ENCODE measurements at places on chromosomes 6 and 20. TPM values are rescaled to one million over a fixed set of nuclear protein-coding genes. Genes with fewer than 3 reads are reported as not detected.
A peak's percentile ranks its signal among the peaks of the same experiment; 100 is the strongest.

DNA sequence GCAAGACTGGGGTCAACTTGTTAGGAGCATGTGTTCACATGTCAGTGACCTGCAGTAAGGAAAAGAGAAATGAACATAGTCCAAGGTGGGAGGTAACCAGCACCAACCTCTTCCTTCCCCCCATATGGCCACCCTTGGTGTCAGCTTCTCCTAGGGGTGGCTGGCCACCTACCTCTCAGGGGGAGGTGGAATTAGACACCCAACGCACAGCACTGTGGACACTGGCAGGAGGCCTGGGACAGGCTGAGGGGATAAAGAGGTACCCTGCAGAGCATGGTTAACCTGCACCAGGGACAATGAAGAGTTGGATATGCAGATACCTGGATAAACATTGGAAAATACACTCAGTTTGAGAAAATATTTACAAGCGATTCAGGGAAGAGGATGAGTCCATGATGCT, 84.5 kb downstream of the IYD start:
- DNase-seq: no peak

- DNase-seq: no peak
Observed at GRCh38 chr6:108621117-108621516, 60.4 kb downstream of the FOXO3 start.

- no peak for DNase-seq
Observed at GRCh38 chr6:144781836-144782235, 496.7 kb downstream of the UTRN start.

- no peak for DNase-seq
Observed at GRCh38 chr20:41697861-41698559, 79.8 kb upstream of the CHD6 start.

DNA sequence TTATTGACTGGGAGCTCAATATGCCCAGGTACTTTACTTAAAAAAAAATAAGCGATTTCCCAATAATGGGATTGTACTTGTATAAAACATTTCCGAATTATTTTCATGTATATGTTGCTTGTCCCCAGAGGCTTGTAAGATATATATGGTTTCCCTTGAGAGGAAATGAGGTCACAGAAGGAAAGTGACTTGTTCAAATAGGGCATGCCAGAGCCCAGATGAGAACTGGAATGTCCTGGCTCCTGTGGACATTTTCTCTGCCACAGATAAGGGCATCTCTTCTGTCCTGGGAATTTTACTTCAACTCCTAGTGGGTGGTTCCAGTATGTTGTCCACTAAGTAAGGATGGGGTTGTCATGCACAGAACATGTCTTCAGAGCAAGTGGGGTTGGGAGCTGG, 63.0 kb downstream of the LYRM2 start:
- no peak for DNase-seq

DNA sequence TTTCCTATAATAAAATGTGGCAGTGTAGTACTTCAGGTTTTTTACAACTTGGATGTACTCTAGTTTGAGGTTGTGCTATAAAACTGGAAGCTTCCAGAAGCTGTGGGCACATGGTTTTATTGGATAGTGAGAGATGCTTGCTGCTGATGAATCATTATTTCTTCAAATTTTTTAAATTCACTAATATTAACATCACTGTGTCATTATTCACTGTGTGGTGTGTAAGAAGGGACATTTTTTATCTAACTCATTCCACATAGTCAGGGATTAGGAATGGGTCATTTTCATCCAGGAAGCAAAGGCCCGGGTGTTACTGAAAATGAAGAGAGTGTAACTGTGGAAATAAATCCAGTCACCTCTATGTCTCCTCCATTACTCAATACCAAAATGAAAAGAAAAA, 421.0 kb downstream of the TENT5A start:
- no peak for DNase-seq

DNA sequence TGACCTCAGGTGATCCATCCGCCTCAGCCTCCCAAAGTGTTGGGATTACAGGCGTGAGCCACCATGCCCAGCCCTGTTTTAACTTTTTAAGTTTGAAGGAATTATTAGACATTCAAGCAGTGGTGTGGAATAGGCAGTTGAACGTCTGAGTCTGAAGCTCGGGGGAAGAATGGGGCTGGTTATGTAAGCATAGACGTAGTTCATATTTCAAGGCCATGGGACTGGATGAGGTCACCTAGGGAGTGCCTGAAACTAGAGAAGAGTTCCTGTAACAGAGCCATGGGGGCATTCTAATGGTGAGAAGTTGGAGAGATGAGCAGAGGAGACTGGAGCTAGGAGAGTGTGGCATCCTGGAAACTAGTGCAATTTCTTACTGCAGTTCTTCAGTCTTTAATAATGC, 6.4 kb downstream of the CDKAL1 start:
- DNase-seq: no peak

GRCh38 chr20:47907031-47907675, 121.9 kb upstream of the SULF2 start:
- no peak for DNase-seq

DNA sequence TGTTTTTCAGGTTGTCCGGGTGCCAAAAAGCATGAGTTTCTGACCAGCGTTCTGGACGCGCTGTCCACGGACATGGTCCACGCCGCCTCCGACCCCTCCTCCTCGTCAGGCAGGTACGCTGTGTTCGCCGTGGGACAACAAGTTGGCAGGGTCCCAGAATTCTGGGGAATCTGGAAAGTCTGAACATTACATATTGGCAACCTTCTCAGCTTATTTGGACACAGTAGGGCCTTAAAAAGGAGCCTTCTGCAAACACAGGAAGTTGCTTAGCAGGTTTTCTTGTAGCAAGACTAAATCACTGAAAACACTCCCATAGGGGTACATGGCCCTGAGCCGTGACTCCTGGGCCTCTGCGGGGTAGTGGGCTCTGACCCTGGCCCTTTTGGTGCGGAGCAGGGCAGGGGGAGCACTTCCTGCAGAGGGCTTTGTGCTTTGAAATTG, 209.7 kb downstream of the SMOC2 start:
- DNase-seq: peak; percentile 70

GRCh38 chr6:3778701-3779573, 27.4 kb upstream of the PXDC1 start:
- no peak for DNase-seq

DNA sequence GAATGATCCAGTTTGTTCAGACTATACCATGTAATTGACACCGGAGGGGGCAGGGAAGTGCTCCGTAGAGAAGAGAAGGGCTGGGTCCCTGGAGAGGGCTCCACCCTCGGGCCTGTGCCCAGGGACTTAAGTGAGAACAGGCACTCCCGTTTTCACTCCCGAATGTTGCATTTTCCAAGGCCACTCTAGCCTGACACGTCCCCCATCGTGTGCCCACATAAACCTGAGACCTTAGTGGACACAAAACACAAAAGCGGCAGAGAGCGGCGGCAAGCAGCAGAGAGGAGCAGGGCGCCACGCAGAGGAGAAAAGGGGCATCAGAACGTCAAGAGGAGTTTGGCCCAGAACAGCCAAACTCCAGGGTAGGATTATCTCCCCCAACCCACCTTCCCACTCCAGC, 1405.1 kb downstream of the GRIK2 start:
- DNase-seq: no peak

DNA sequence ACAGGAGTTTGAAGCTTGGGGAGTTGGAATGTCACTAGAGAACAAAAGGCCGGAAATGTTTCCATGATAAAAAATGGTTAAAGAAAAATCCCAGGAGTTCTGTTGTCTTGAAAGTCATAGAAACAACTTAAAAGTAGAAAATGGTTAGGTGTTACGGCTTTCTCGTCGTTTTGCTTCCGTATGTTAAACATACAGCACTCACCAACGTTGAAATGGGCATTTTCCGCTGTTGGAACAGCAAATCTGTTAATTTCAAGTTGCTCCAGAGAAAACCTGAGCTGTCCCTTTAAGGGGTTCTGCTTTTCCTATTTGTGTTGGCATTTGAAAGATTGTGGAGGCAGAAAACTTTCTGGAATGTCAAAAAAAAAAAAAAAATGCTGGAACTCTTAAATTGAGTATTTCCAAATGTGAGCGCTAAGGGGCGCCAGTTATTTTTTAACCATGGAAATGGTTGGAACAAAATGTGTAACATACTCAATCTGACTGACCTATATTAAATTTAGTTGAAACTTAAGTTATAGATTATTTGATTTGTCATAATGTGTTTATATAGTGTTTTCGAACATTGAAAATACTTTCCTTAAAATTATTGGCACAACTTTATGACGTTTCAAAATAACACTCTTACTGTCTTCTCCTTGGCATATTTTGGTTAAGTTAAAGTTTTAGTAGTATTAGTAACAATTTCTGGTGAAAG, 2.2 kb downstream of the QKI start:
- DNase-seq: no peak

- DNase-seq: no peak
Observed at GRCh38 chr6:164099269-164099865, 684.8 kb downstream of the QKI start.

- peak; percentile 76 for DNase-seq
Observed at GRCh38 chr6:63571361-63572043, 778 bp upstream of the LOC128125822 start.

GRCh38 chr6:52718550-52718949, 44.7 kb downstream of the GSTA2 start:
- DNase-seq: no peak

DNA sequence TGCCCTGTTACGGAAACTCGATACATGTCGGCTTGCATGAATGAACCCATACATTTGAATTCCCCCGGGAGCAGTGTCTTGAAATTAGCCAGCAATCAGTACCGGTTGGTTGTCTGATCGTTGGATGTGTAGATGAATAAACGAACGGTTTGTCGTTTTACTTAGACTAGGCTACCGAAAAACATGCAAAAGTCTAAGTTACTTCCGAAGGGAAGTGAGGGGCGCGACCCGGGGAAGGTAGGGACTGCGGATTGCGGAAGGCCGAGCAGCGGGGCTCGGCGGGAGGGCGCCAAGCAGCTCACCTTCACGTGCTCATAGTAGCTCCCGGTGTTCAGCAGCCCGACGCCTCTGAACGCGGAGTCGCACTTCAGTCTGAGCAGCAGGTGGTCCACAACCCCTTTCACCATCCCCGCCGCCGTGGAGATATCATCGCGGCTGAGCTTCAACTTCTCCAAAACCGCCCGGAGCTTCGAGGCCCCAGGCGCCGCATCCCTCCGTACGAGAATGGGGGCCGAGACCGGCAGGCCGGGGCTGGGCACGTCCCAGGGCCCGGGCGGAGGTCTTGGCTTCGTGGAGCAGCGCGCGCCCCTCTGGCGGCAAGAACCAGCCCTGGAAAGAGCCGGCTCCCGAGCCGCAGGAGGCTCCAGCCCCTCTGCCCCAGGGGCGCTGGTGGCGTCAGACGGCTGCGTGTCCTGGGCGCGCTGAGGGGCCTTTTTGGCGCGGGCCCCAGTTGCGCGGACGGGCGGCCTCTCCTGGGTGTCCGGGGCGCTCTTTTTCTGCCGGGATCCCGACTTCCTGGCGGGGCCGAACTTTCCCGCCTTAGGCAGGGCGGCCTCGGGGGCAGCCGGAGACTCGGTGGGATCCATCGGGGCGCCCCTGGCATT, 632 bp downstream of the CGAS start:
- peak; percentile 68 for DNase-seq

GRCh38 chr6:159080217-159080976, 35.6 kb upstream of the TAGAP start:
- no peak for DNase-seq

- no peak for DNase-seq
Observed at GRCh38 chr6:129179283-129179682, 296.3 kb downstream of the LAMA2 start.

DNA sequence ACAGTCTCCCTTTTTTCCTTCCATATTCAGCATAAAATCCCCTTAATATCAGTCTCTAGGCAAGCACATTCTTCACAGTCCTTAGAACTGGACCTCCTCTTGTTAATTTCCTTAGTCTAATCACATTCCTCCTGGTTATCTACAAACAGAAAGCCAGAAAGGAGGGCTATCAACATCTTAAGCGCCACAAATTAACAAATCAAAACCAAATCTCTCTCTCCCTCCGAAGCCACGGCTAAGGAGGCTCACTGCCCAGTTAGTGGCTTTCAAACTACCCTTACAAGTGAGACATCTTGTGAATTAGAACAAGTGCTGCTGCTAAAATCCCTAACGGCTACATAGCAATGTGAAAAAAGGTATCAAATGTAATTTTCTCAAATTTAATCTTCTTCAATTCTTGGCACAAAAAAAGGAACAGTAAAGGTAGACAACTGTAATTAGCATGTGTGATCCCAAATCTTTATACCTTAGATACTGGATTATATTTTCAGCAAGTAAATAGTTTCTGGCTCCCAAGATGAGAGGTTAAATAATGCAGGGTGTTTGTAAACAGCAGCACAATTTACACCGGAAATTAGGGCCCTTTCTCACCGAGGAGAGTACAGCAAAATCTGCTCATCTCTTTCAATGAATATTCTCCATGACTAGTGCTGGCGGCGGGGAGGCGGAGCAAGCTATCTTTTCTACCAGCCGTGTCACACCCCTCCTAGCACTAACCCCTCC, 1.4 kb upstream of the TRIM39 start:
- DNase-seq: peak; percentile 58

GRCh38 chr6:37038292-37039198, 33.1 kb downstream of the FGD2 start:
- peak; percentile 49 for DNase-seq

- DNase-seq: no peak
Observed at GRCh38 chr20:33676121-33676520, 1.9 kb upstream of the NECAB3 start.

The ABHD16B gene
- total RNA-seq: not detected

The FNDC11 gene
- total RNA-seq: 1.3 TPM

The ACSS2 gene
- 131 TPM for total RNA-seq

The PKIB gene
- 3.2 TPM for total RNA-seq

The LBP gene
- total RNA-seq: not detected

The IMPG1 gene
- total RNA-seq: not detected

The SPATS1 gene
- total RNA-seq: 1.8 TPM

The EYA4 gene
- total RNA-seq: 2.6 TPM

The CRYBG1 gene
- 27.9 TPM for total RNA-seq

Measured in lower lobe of right lung (tissue), 2 donors.